ENCODE measurements at places on chromosomes 7 and 10. TPM values are rescaled to one million over a fixed set of nuclear protein-coding genes. Genes with fewer than 3 reads are reported as not detected.

The CREB5 gene
- not detected for total RNA-seq

GRCh38 chr7:2354939-2355704, 495 bp downstream of the EIF3B start:
- DNase-seq = peak; percentile 73

DNA sequence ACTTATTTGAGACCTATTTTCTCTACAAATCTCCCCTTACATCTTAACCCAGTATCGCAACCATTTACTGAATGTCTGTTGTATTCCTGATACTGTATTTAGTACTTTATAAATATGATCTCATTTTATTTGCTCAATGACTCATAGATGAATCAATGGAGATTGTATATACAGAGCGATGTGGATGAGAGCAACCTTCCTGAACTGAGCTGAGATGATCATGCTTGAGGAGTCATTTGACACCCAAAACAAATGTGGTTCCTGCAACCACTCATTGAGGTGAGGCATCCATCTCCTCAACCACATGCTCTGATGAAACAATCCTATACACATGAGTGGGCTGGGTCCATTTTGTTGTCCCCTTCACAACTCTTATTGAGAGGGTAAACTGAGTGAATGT, 250.0 kb downstream of the CDC14C start:
- DNase-seq = no peak

DNA sequence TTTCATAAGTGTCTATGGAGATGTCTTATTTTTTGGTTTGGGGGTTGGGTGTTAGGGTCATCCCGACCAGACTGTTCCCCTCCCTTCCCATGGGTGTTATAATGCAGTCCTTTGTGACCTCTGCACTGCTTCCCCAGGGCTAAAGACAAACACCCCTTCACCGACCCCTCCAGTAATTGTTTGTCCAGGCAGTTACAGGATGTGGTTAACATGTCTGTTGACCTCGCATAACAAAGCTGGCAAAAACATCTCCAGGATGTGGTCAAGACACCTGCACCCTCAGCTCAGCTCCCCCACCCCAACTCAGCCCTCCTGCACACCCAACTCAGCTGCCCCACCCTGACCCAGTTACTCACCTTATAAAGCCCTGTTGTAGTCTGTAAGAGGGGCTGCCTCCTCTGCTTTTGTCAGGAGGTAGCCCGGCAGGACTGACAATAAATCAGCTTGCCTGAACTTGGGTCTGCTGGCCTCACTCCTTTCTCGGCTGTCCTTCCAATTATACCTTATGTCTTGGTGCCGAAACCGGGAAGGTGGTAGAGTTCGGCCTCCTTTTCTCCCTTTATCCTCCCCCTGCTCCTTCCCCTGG, 102.2 kb downstream of the ZNF92 start:
- peak; percentile 80 for DNase-seq

- no peak for DNase-seq
Observed at GRCh38 chr7:80968606-80969005, 49.8 kb upstream of the SEMA3C start.

DNA sequence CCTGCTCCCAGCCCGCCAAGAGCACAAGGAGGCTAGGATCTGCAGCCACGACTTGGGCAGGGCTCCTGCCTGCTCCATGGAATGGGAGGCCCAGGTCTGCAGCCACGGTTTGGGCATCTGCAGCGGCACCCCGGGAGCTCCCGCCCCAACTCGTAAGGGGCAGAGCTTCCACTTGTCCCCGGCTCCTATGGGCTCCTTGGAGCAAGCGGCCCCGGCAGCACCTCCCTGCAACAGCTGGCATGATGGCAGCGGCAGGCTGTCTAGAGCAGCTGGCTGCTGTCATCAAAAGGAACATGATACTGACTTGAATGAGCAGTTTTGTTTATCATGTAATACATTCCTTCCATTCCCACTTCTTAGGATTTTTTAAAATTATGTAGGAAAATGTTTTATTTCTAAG, 684.0 kb upstream of the FOXK1 start:
- no peak for DNase-seq

Measured in activated CD4-positive, alpha-beta T cell treated with anti-CD3 and anti-CD28 coated beads, Interleukin-2, amount 10 ng/mL, durations not matched to agents 24 days and 14 days (primary cell).